Caki2 (cell line): ENCODE measurements at places on chromosomes 4 and X.

DNA sequence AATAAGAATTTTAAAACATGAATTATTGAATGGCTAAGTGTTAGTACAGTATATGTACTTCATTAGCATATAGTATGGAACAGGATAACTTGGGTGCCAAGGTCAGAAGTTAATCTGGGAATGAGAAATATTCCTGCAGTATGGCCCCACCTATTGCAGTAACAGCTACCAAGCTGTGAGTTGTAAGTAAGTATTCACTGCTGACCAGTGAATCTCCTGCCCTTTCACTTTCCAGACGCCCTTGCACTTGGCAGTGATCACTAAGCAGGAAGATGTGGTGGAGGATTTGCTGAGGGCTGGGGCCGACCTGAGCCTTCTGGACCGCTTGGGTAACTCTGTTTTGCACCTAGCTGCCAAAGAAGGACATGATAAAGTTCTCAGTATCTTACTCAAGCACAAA lies 105.1 kb downstream of the NFKB1 start:
- no peak for DNase-seq

DNA sequence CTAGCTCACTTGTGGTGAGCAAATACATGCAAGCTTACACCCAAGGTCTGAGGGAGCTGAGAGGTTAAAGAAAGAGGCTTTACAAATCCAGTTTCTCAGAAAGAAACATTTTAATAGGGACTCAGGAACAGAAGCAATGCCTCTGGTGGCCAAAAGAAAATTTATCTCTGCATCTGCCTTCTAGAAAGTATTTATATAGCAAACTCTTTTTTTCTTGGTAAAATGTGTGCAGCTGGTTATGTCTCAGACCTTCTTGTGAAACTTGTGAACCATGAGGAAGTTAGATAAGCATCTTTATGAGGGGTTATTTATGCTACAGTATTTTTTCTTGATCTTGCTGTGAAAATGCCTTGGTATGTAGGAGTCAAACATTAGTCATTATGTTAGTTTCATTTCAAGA lies 48.5 kb upstream of the CYSLTR1 start:
- DNase-seq, result peak; percentile 27

- no peak for DNase-seq
Measured at GRCh38 chr4:59920416-59920815, 1279.7 kb upstream of the ADGRL3 start.

- DNase-seq, result peak; percentile 79
Measured at GRCh38 chrX:110086916-110087484, 84.1 kb downstream of the TMEM164 start.

DNA sequence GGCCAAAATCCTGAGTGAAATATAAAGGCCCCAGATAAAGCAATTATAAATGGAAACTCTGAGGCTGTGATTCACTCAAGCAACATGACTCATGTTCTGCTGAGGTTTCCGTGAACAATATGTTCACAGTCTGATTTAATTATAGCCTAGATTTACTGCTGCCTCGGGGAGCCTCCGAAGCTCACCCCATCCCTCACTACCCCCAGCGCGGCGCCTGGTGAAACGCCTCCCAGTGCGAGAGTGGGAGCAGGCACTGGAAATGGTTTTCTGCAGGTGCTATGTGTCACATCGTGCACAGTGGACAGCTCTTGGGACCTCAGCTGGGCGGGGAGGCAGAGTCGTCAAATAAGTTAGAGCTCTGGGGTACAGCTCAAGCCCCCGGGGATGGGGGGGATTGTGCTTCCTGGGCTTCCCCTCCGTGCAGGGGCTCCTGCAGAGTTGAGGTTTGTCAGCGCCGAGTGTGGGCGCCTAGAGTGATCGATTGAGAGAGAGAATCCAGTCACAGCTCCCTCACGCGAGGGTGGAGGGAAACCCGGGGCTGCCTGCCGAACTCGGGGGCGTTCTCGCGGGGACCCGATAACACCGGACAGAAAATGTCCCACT lies 110.6 kb downstream of the PHKA2 start:
- DNase-seq, result peak; percentile 21

DNA sequence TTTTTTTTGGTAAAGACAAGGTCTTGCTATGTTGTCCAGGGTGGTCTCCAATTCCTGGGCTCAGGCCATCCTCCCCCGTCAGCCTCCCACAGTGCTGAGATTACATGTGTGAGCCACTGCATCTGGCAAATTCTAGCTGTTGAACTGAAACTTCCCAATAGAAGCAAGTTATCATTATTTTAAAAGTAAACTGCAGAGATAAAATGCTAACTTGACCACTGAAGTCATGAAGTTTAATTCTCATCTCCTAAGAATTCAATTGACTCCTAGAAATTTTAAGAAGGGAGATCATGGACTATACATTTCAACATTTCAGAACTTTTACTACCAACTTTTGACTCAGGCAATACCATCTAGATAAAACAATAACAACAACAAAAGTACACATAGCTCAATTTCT lies 11.7 kb upstream of the EXOSC9 start:
- no peak for DNase-seq

GRCh38 chrX:16603822-16604221 lies 46.1 kb upstream of the S100G start:
- DNase-seq, result no peak

DNA sequence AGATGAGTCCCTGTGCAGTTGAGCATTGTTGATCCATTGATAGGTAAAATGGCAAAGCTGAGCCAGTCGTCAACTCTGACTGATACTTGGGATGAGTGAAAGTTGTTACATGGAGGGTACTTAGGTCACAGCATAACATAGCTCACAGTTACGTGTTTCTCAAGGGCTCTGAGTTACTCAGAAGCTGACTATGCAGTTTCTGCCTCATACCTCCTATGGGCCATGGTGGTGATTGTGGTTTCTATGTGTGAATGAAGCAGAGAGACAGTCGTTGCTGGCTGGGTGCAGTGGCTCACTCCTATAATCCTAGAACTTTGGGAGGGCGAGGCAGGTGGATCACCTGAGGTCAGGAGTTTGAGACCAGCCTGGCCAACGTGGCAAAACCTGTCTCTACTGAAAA lies 30.8 kb downstream of the FRMPD3 start:
- DNase-seq, result no peak

GRCh38 chr4:57633212-57633859 lies 523.2 kb upstream of the IGFBP7 start:
- no peak for DNase-seq

- no peak for DNase-seq
Measured at GRCh38 chrX:72666451-72666850, 47.7 kb downstream of the PHKA1 start.

GRCh38 chr4:111952688-111953087 lies 192.6 kb upstream of the FAM241A start:
- DNase-seq, result no peak
